ENCODE measurements at places on chromosomes 3 and 15. TPM values are rescaled to one million over a fixed set of nuclear protein-coding genes. Genes with fewer than 3 reads are reported as not detected.

The DPPA2 gene
- total RNA-seq, result not detected

The THRB gene
- total RNA-seq, result 2.8 TPM

The MYRIP gene
- not detected for total RNA-seq

The ADAMTSL3 gene
- total RNA-seq, result 1.3 TPM

The CFAP91 gene
- total RNA-seq, result 1.4 TPM

The ITIH1 gene
- total RNA-seq, result not detected

The IQGAP1 gene
- 138 TPM for total RNA-seq

The BCL6 gene
- total RNA-seq, result 46.2 TPM

The TGM5 gene
- total RNA-seq, result not detected

The PARP14 gene
- 30.3 TPM for total RNA-seq

The TPM1 gene
- total RNA-seq, result 134 TPM

The AADACL2 gene
- not detected for total RNA-seq

The ERICH6 gene
- total RNA-seq, result 0.48 TPM

The IL17RE gene
- 0.88 TPM for total RNA-seq

The MB21D2 gene
- total RNA-seq, result 23.3 TPM

The CMTM8 gene
- 3.3 TPM for total RNA-seq

The PLA2G4E gene
- total RNA-seq, result not detected

The NDN gene
- total RNA-seq, result 172 TPM

The SEC22C gene
- 63.0 TPM for total RNA-seq

The SIN3A gene
- total RNA-seq, result 30.4 TPM

The ZPLD1 gene
- total RNA-seq, result not detected

The DUOXA1 gene
- total RNA-seq, result not detected

The RTP3 gene
- total RNA-seq, result not detected

The TTC23 gene
- 20.7 TPM for total RNA-seq

The RPL29 gene
- 2,354 TPM for total RNA-seq

The TGFBR2 gene
- total RNA-seq, result 108 TPM

The ATP13A4 gene
- total RNA-seq, result not detected

The CFAP44 gene
- 0.52 TPM for total RNA-seq

The EMC7 gene
- 47.8 TPM for total RNA-seq

The ACTR8 gene
- 24.8 TPM for total RNA-seq

The ZNF385D gene
- 0.40 TPM for total RNA-seq

The PPP1R14D gene
- total RNA-seq, result not detected

The UQCC5 gene
- not detected for total RNA-seq

The GRK7 gene
- total RNA-seq, result under 0.01 TPM

The SH3GL3 gene
- 0.78 TPM for total RNA-seq

The TMEM212 gene
- not detected for total RNA-seq

The FBXL22 gene
- total RNA-seq, result not detected

The PLA2G4D gene
- total RNA-seq, result not detected

The XIRP1 gene
- total RNA-seq, result not detected

The GOLGA8T gene
- total RNA-seq, result not detected

The SEMA3F gene
- 12.4 TPM for total RNA-seq

The SLC28A2 gene
- not detected for total RNA-seq

The WDR72 gene
- total RNA-seq, result not detected

The CLRN1 gene
- total RNA-seq, result not detected
